ENCODE measurements at places on chromosomes 2 and 18.

DNA sequence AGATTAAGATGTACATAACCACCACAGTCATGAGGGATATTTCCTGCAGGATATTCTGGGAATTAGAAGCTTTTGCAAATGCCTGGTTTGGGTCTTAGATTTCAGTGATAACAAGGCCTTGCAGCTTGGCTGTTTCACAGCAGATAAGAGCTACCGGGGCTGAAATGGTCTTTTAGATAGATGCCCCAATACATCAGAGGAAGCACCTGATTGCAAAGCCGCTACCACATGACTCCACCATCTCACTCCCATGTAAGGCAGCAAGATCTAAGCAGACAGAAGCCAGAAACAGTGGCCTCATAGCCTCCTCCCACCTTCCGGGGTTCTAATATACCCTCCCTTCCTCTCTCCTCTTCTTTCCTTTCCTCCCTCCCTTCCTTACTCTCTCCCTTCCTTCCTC lies 31.1 kb upstream of the EPG5 start:
- no peak for DNase-seq

DNA sequence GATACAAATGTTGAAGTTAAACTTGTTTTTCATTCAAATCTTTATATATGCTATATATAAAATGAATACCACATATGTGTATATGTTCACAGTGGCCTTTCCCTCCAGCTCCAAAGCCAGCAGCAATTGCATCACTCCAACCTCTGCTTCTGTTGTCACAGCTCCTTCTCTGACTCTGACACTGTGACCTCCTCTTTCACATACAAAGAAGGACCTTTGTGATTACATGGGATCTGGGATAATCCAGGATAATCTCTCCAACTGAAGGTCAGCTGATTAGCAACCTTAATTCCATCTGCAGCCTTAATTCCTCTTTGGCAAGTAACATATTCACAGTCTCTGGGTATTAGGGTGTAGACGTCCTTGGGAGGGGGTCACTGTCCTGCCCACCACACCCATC lies 8.4 kb downstream of the FLACC1 start:
- DNase-seq, result no peak

- no peak for DNase-seq
Observed at GRCh38 chr18:80192653-80193385, 54.5 kb downstream of the PARD6G start.

DNA sequence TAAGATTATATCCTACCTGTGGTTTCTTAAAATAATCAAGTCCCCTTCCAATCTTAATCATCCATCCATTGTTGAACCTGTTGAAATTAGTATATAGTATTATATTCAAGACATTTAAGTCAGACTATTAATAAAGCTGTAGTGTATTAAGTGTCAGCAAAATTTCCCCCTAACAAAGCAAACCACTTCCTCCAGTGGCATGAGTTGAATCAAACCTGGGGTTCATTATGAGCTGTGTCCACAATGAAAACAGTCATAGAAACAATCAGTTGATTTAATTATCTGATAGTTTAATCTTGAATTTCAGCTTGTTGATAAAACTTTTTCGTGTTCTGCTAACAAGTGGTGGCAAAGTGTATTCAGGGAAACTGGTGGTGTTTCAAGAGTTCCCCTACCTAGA lies 11.3 kb downstream of the MITD1 start:
- DNase-seq, result no peak

DNA sequence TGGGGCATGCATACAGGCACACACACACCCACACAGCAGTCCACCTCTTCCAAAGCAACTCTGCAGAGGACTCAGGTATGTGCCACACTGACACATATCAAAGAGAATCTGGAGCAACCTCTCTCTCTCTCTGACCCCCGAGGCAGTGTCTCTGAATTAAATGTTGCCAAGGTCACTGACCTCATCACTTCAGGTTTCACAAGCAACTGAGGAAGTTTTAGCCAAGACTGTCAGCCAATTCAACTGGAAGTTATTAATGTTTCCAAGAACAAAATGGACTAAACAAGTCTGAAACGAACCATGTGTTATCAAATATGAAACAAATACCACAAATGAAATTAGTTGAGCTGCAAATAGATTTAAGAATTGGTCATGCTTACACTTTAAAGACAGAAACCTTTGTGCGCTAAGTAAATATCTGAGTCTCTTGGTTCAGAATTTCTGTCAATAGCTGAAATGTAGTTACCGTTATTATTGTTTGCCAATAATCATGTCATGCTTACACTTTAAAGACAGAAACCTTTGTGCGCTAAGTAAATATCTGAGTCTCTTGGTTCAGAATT lies 86.1 kb downstream of the SLC25A12 start:
- no peak for DNase-seq

GRCh38 chr2:150346806-150347205 lies 140.7 kb downstream of the RND3 start:
- no peak for DNase-seq

- DNase-seq, result no peak
Observed at GRCh38 chr2:133836691-133837345, 268.6 kb upstream of the NCKAP5 start.

DNA sequence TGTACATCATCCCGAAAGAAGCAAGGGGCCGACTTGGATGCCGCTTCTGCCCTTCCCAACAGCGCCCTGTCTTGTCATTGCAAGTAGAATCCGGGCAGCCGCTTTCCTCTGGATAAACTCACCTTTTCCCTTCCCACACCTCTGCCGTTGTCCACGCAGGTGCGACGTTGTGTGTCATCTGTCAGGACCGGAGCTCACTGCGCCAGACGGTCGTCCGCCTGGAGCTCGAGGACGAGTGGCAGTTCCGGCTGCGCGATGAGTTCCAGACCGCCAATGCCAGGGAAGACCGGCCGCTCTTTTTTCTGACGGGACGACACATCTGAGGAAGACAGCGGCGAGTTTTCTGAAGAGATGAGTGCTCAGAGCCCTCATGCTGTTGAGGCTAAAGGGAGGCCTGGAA lies 29.9 kb downstream of the NTSR2 start:
- DNase-seq, result no peak

DNA sequence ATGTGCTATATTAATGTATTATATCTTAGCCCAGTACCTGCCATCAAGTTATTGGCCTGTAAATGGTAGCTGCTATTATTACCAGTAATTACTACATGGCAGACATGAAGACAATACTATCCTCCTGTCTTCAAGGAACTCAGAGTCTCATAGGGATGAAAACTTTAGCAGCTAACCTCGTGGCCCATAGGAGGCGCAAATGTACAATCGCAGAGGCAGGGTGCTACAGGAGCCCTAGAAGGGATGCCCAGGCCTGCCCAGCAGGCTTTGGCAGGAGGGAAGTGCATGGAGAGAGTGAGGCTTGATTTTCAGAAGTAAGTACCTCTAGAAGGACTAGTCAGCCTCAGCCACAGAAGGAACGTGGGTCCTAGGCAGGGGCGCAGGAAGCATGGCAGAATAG lies 44.7 kb upstream of the KIDINS220 start:
- peak; percentile 31 for DNase-seq

GRCh38 chr2:48601349-48601748 lies 16.3 kb upstream of the GTF2A1L start:
- DNase-seq, result peak; percentile 36

DNA sequence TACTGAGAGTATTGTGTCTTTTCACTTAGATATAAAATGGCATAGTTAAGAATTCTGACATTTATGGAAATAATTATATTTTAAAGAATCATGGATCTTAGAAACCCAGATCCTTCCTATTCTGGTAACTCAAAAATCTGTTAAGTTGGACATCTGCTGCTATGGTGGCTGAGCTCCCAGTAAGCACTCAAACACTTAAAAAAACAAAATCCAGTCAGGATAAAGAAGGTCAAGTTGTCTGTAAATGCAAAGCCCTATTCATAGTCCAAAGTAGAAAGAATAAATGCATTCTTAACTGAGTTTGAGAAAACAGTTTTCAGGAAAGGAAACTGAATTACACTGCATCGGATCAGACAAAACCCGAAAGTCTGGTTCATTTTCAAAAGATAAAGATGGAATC lies 35.6 kb downstream of the EIF2AK3 start:
- DNase-seq, result no peak

- no peak for DNase-seq
Observed at GRCh38 chr2:219893541-219893940, 266.1 kb downstream of the SLC4A3 start.

- no peak for DNase-seq
Observed at GRCh38 chr2:69946351-69947324, 14.8 kb downstream of the ASPRV1 start.

DNA sequence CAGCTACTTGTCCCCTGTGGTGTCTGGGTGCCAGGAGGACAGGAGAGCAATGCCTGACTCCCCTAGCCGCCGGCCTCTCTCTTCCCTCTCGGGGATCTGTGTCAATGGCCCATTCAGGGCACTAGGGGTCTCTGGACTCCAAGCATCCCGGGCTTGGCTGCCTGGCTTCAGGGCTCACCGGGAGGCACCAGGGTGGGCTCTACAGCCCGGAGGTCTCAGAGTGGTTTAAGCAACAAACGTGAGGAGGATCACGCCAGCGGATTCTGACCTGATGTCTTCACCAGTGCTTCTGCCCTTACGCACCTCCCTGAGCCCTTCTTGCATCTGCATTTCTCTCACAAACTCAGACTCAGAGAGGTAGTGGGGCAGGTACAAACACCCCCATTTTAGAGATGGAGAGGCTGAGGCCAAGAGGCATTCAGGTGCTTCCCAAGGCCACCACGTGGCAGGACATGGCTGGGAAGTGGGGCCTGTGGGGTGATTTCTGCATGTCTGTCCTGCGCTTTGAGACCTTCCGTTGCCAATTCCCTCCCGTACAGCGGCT lies 243.0 kb downstream of the CELF4 start:
- DNase-seq, result peak; percentile 55

DNA sequence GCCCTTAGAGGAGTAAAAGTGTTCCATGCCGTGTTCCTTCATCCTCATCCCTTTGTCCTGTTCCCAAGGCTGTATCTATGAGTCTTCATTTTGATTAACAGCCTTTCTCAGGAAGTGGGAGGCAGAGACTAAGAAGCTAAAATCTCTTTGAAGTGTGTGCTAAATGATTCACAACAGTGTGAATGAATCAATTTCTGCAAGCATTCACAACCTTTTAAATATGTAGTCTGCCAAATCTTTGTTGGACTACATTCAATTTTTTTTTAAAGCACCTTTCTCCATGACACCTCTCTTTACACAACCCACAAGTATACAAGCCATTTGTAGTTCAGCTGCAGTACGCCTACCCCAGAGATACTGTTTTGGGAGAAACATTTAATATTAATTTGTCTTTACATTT lies 408.6 kb upstream of the FANCL start:
- no peak for DNase-seq

DNA sequence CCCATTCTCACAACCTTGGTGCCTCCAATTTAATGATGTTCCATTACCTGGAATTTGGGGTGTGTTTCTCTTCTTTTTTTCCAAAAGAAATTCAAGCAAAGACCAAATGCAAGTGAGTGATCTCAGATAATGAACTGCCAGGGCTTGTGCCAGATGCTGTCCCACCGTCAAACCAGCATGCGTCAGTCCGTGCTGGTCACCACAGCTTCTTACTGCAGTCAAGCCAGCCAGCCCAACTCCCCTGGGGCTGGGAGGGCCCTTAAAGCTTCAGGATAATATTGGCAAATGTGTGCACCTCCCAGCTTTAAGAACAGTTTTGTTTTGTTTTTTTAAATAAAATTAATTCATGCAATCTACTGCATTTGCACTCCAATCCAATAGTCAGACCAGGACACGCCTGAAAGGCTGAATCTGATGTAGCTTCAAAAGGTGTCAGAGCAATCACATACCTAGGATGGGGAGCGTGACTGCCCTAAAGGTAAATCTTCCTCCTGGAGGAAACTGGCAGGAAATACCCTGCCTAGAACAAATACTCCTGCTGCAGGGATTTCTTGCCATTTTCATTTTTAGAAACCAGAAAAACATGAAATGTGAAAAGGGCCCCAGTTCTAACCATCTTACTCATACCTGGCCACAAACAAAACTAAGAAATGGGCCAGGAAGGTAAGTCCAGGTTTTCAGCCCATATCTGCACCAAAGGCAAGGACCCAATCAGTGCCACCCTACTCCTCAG lies 26.8 kb upstream of the SP3 start:
- DNase-seq, result peak; percentile 58

DNA sequence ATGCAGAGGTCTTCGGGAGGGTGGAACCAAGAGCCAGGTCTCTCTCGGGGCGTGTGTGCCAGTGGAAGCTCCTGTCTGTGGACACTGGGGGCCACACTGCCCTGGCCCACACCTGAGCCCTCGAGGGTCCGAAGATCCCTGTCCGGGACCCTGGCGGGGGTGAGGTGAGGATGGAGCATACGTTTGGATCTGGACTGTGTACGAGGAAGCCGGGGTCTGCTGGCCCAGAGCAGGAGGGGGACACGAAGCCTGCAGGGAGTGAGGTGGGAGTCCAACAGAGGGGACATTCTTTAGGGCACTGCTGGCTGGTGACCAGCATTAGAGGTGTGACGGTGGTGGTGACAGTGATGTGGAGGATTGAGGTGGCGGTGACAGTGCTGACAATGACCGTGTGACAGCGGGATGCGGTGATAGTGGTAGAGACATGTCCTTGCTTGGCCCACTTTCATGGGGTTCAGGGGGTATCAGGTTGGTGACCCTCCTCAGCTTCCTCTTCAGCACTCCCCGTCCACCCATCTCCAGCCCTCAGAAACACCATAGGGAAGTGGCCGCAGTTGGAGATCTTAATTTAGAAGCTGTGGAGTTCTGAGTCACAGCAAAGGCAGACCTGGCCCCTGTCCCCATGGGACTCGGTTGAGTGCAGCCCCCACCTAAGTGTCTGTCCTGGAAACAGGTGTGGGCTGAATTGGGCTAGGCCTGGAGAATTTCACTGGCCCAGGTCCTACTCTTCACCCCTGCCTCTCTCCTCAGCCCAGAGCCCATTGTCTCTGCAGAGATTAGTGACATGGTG lies 252.0 kb downstream of the DYSF start:
- no peak for DNase-seq

GRCh38 chr18:7618891-7619442 lies 51.9 kb downstream of the PTPRM start:
- DNase-seq, result no peak

DNA sequence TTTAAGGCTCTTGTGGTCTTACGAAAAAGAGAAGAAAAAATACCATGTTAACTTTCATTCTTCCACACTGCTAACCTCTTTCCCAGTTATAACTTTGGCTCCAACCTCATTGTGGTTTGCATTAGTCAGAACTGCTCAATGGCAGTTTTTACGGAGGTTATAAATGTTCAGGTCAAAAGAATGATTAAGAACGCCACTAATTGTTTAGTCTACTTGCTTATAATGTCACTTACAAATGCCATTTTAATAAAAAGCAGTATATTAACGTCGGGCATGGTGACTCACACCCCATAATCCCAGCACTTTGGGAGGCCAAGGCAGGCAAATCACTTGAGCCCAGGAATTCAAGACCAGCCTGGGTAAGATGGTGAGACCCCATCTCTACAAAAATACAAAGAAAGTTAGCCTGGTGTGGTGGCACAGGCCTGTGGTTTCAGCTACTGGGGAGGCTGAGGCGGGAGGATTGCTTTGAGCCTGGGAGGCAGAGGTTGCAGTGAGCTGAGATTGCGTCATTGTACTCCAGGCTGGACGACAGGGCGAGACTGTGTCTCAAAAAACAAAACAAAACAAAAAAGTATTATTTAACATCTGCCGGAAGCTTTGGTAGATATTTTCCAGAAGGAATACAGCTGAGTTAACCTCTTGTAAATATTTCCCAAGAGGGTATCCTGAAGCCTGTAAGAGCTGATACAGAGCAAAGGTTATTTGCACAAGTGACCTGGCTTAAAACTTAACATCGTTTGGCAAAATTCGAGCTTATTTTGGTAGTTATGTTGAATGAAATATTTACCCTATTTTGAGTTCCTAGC lies 5.1 kb downstream of the AGPS start:
- DNase-seq, result no peak
